ENCODE measurements at places on chromosomes 3 and 15.

GRCh38 chr15:71043373-71043772 lies 71.9 kb upstream of the THSD4 start:
- no peak for DNase-seq

DNA sequence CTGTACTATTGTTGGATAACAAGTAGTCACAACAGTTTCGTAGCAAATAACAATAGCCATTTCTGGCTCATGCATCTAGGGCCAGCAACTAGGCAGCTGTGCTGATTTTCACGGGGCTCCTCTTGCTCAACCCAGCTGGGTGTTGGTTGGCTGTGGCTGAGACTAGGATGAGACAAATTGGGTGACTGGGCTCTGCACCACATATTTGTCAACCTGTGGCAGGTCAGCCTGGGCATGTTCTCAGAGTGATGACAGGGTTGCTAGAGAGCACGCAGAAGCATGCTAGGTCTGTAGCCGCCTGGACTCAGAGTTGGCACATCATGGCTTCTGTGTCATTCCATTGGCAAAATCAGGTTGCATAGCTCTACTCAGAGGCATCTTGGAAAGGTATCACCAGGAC lies 175.9 kb downstream of the OTOL1 start:
- DNase-seq: no peak

DNA sequence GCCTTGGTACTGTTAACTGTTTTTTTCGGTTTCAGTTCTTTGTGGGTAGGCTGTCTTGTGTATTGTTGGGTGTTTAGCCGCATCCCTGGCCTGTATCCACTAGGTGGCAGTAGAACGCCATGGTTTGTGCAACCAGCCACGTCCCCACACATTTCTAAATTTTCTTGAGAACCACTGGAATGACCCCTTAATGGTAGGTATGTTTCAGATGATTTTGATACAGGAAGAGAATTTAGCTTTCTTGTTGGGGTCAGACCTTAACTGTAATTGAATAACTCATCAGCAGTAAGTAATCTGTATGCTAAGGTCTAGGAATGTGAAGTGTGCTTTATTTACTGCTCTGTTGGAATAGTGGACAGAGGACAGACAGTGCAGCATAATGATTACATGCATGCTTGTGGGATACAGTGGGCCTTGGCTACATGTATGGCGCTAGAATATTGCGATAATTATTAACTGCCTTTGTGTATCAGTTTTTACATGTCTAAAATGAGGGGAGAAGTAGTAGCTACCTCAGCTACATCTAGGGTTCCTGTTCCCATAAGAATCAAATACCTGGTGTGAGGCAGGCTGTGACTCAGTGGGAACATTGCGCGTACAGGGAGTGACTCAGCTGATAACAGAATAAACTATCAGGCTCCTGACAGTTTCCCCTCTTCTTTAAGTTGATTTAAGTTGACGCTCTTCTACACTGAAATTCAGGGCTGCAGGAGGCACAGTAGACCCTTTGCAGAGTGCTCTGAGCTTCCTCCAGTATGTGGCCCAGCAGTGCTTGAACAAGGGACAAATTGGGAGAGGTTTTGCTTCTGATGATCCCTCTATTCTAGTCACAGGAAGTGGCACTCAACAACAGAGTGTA lies 25.0 kb upstream of the GPR171 start:
- DNase-seq: peak; percentile 81

GRCh38 chr3:174218016-174218415 lies 641.1 kb upstream of the NAALADL2 start:
- no peak for DNase-seq

- DNase-seq: no peak
These were observed 261.5 kb upstream of the COL8A1 start for GRCh38 chr3:99376926-99377325.

GRCh38 chr3:59320080-59320479 lies 270.3 kb upstream of the CFAP20DC start:
- no peak for DNase-seq

DNA sequence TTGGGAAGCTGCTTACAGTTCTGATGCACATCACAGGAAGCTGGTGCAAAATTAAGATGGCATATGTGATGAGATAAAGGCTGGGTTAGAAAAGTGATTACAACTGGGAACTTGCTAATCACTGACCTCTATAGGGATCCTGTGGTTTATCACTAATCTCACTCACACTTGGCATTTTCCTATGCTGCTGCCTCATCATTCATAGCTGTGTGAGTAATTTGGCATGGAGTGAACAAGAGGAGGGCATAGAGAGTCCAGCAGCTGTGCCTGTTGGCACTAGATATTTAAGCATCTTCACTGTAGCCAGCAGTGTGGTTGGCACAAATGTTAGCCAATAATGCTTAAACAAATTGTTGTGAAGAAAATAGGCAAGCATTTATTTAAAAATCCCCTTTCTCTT lies 217.7 kb upstream of the CGNL1 start:
- peak; percentile 43 for DNase-seq

GRCh38 chr15:52730173-52730572 lies 51.0 kb upstream of the ATOSA start:
- peak; percentile 60 for DNase-seq
